CD14-positive monocyte (primary cell): ENCODE measurements at places on chromosomes 6 and 20. TPM values are rescaled to one million over a fixed set of nuclear protein-coding genes. Genes with fewer than 3 reads are reported as not detected.

- no peak for DNase-seq
Observed at GRCh38 chr6:157497579-157497978, 116.6 kb downstream of the ZDHHC14 start.

The KHDC1L gene
- not detected for polyA plus RNA-seq

GRCh38 chr6:33632558-33633039 is 11.5 kb downstream of the ITPR3 start:
- peak; percentile 34 for DNase-seq

GRCh38 chr20:50585214-50585613 is 75.0 kb downstream of the PTPN1 start:
- DNase-seq: no peak

The LTB gene
- 12.6 and 28.3 TPM in 2 replicates for polyA plus RNA-seq

The C2 gene
- polyA plus RNA-seq: 7.2 and 13.0 TPM in 2 replicates

The GSTA2 gene
- polyA plus RNA-seq: not detected in 2 replicates

DNA sequence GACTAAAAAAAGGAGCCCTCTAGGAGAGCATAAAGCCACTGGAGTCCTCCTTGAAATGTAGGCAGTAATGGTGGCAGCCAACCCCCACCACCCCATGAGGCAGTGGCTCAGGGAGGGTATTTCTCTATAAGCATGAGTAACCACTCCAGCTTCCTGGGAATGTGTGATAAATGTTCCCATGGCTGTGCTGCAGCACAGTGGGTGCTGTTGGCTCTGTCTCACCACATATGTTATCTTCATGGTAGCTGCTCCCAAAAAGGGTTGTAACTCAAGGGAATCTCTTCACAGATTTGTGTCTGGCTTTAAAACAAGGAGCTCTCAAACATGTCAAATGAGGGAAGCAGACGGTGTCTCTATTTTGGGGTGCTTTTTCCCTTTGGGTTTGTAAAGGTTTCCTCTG is 7.5 kb upstream of the PHACTR1 start:
- DNase-seq: no peak

The ERVFRD-1 gene
- 0.05 TPM for polyA plus RNA-seq

The AIF1 gene
- 530 and 952 TPM in 2 replicates for polyA plus RNA-seq

The GCNT2 gene
- polyA plus RNA-seq: 4.4 and 10.0 TPM in 2 replicates

GRCh38 chr6:102717737-102718456 is 1324.4 kb downstream of the GRIK2 start:
- DNase-seq: no peak

The PIGT gene
- polyA plus RNA-seq: 49.2 and 55.7 TPM in 2 replicates

The SPATA25 gene
- 0.76 and 1.3 TPM in 2 replicates for polyA plus RNA-seq

GRCh38 chr6:149268768-149269167 is 48.7 kb upstream of the TAB2 start:
- no peak for DNase-seq

GRCh38 chr6:38022688-38023087 is 203.2 kb downstream of the ZFAND3 start:
- no peak for DNase-seq

GRCh38 chr6:36633370-36633769 is 39.2 kb downstream of the SRSF3 start:
- no peak for DNase-seq

- DNase-seq: no peak
Observed at GRCh38 chr6:36038120-36038876, 10.7 kb downstream of the MAPK14 start.

- no peak for DNase-seq
Observed at GRCh38 chr6:129194306-129194941, 311.5 kb downstream of the LAMA2 start.

DNA sequence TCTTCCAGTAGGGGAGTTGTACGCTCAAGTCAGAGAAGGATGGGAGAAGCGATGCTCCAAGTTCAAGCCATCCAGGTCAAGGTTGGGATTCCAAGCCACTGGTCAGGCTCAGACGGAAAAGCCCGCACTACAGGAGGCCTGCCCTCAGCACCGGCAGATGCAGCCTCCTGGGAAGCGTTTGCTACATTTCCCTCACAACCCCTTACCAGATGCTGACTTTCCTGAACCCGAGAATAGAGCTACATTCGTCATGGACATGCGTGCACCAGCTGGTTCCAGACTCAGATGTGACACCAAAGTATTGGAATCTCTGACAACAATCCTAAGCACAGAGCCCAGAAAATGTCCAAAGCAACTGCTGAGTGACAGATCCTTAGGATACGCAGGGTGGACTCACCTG is 174.8 kb downstream of the SASH1 start:
- DNase-seq: no peak

The ZBTB46 gene
- polyA plus RNA-seq: 2.3 and 3.0 TPM in 2 replicates

GRCh38 chr20:47418069-47418757 is 61.7 kb upstream of the ZMYND8 start:
- no peak for DNase-seq

DNA sequence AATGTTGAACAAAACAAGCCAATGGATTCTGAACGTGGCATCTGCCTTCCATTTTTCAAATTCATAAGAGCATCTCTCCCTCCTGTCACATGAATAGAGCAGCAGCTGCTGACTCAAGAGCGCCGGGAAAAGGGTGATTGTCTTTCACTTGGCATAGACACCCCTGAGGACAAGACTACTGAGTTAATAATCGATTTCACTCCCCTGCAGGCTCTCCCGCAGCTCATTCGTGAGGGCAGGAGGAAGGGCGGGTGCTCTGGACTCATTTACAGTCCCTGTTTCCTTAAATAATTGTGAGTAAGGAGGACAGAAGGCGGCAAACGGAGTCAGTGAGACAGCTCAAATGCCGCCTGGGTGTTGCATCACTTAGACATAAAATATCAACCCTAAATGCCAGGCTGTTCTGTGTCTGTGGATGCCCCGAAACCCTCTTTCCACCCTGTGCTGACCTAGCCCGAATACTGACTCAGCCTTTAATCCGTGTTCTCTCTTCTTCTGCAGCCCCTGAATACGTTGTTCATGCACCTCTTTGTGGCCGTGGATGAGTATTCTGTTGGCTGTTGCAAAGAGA is 21.6 kb downstream of the CFAP61 start:
- DNase-seq: no peak

GRCh38 chr20:49880177-49880576 is 35.2 kb downstream of the SPATA2 start:
- DNase-seq: no peak

DNA sequence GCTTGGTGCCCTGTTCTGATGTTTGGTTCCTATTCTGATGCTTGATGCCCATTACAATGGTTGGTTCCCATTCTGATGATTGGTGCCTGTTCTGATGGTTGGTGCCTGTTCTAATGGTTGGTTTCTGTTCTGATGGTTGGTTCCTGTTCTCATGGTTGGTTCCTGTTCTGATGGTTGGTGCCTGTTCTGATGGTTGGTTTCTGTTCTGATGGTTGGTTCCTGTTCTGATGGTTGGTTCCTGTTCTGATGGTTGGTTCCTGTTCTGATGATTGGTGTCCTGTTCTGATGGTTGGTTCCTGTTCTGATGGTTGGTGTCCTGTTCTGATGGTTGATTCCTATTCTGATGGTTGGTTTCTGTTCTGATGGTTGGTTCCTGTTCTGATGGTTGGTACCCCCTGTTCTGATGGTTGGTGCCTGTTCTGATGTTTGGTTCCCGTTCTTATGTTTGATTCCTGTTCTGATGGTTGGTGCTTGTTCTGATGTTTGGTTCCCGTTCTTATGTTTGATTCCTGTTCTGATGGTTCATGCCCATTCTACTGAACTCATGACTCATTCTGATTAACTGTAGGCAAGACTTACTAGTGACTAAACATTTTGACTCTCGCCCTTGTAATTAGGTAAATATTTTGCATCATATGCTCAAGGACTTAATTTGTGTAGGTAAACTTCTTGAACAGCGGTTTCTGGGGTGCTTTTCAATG is 146.2 kb downstream of the DLL1 start:
- DNase-seq: peak; percentile 63

The FGD2 gene
- polyA plus RNA-seq: 25.3 TPM

- DNase-seq: no peak
Observed at GRCh38 chr6:84977363-84977705, 212.9 kb upstream of the TBX18 start.

DNA sequence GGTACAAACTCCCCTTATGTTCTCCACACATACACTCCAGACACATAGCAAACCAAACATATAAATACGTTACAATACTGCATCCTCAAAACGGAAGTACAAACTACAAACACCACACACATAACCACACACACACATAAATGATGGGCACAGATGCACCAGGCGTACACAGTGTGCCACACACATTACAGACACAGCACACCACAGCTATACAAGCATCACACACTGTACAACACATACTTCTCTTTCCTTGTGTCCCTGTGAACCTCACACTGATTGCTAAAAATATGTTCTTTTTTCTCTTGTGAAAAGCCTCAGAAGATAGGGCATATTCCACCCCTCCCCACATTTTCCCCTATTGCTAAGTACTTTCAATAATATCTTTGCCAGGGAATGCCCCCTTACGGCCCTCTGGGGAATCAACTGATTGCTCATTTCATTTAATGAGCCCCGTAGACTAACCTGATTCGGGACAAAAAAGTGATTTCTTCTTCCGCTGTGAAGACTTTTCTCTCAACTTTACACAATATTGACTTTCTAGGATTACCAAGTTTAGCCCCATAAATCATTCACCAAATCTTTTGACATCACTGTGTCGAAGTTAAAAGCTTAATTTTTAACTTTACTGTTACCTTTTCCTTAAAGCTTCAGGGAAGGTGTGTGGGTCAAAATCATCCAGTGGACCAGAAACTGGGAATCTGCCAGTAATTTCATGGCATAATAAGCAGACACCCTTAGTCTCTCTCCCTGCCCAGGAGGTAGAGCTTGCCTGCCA is at the start of gene SLC17A1:
Gene SLC17A1, minus strand, starts transcription at position 521 of the 775 bp plus-strand sequence. CDS start 1,495 bp downstream, outside the sequence.
- no peak for DNase-seq

DNA sequence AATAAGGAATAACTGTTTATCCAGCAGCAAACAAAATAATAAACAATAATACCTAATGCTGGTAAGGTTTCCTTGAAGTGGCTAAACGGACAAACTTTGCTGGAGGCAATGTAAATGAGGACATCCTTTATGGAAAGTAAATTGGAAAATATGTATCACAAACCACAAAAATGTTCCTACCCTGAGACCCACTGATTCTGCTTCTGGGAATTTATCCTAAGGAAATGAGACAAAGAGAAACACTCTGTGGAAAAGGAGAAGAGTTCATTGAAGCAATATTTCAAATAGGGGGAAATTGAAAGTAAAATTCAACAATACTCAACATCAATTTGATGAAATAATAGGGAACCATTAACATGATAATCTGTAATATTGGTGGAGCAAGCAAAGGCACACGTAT is 37.9 kb downstream of the MAFB start:
- no peak for DNase-seq

GRCh38 chr20:23245553-23246181 is 104.9 kb upstream of the NXT1 start:
- peak; percentile 84 for DNase-seq

GRCh38 chr6:106411643-106412200 is 51.2 kb downstream of the CRYBG1 start:
- no peak for DNase-seq

GRCh38 chr20:47686545-47686944 is 98.7 kb downstream of the SULF2 start:
- no peak for DNase-seq
